ENCODE measurements at places on chromosomes 11 and 22.

DNA sequence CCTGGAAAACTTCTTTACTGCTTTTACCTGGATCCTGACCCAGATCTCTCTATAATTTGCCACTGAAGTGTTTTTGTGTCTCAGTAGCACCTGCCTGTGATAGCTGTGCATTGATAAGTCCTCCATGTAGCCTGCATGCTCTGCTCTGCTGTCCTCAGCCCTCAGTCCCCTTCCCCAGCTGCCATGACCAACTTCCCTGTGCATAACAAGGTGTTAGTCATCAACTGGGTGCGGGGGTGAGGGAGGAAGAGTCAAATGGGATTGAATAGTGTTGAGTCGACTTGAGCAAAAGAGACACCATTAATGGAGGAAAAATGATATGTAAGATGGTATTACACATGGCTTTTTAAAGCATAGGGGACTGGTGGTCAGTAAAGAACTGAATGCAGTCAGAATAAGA, 92.2 kb upstream of the PLET1 start:
- no peak for DNase-seq

GRCh38 chr11:82288471-82288870, 445.2 kb downstream of the FAM181B start:
- no peak for DNase-seq

- no peak for DNase-seq
These were observed 5.9 kb upstream of the GRK2 start for GRCh38 chr11:67260406-67260805.

DNA sequence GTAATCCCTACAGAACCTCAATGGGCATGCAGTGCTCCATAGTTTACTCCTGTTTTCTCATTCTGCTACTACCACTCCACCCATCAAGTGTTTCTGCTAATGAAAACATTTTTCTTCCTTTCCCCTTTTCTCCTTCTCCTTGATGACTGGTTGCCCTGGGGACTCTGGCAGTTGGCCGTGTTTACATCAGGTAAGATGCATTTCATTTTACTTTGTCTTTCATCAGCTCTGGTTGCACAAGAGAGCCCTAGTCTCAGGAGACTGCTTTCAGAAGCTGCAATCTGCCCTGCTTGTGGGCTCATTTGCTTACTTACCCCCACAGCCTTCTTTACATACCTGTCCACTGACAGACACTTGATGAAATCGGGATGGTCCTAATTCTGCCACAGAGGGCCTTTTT, 19.6 kb upstream of the LIMK2 start:
- peak; percentile 98 for DNase-seq

GRCh38 chr11:45918962-45919675, 1.4 kb upstream of the PEX16 start:
- no peak for DNase-seq

Measured in NCI-H460 (cell line).